Lower lobe of right lung (tissue), 2 donors: ENCODE measurements at places on chromosomes 2 and 18.

DNA sequence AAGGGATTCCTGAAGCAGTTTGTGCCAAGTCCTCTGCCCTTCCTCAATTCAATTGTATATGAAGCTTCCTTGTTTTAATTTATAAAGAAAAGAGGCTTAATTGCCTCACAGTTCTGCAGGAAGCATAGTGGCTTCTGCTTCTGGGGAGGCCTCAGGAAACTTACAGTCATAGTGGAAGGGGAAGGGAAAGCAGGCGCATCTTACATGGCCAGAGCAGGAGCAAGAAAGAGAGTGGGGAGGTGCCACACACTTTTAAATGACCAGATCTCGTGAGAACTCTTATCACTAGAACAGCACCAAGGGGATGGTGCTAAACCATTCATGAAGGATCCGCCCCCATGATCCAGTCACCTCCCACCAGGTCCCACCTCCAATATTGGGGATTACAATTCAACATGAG lies 114.2 kb downstream of the SGPP2 start:
- DNase-seq: no peak

- no peak for DNase-seq
Observed at GRCh38 chr2:239407112-239407511, 6.3 kb upstream of the HDAC4 start.

GRCh38 chr2:230589497-230590015 lies 123.1 kb upstream of the CAB39 start:
- no peak for DNase-seq

DNA sequence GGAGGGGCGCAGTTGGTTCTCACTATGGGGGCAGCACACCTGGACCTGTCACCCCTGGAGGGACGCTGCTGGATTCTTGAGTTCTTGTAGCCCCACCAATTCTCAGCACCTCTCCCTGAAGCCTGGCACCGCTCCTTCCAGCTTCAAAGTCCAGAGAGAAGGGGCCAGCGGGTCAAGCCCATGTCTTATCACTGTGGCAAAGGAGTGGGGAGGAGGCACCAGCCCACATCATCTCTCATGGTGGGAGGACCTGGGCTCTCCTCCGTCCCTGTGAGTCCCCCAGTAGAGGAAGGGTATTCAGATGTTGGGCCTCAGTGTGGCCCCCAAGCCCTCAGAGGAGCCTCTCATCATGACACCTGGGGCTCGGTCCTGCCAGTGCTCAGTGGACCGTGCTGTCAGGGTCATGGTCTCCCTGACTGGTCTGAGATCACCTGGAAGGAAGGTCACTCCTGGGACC lies 67.4 kb downstream of the HS1BP3 start:
- no peak for DNase-seq

DNA sequence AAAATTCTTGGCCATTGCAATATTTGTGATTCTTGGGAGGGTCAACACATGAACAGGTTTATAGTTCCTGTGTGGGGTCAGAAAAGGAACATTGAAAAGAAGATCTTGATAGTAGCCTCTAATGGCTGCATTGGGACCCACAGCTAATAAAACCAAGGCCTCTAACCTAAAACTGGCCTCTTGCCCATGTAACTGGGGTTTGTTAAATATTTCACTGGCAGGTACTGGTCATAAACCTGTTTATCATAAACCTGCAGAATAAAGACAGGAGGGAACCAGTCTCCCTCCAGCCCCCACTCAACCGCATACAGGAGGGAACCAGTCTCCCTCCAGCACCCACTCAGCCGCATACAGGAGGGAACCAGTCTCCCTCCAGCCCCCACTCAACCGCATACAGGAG lies 125.3 kb downstream of the PXDN start:
- no peak for DNase-seq

- no peak for DNase-seq
Observed at GRCh38 chr18:74497778-74498177, 1.6 kb downstream of the CNDP2 start.

DNA sequence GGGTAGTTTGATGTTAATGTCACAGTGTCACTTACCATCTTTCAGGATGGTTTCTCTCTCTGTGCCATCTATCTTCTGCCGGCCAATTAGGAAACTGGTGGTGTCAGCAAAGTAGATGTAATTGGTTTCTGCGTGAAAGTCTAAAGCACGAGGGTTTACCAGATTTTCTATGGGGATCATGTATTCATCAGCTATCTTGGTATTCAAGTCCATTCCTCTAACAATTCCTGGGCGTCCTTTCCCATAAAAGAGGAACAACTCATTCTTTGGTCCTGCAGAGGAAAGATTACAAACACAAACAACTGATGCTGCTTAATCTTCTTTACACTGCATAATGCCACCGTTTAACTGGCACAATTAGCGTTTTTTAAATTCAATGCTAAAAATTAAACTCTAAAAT lies 1081.9 kb downstream of the LRP1B start:
- no peak for DNase-seq

DNA sequence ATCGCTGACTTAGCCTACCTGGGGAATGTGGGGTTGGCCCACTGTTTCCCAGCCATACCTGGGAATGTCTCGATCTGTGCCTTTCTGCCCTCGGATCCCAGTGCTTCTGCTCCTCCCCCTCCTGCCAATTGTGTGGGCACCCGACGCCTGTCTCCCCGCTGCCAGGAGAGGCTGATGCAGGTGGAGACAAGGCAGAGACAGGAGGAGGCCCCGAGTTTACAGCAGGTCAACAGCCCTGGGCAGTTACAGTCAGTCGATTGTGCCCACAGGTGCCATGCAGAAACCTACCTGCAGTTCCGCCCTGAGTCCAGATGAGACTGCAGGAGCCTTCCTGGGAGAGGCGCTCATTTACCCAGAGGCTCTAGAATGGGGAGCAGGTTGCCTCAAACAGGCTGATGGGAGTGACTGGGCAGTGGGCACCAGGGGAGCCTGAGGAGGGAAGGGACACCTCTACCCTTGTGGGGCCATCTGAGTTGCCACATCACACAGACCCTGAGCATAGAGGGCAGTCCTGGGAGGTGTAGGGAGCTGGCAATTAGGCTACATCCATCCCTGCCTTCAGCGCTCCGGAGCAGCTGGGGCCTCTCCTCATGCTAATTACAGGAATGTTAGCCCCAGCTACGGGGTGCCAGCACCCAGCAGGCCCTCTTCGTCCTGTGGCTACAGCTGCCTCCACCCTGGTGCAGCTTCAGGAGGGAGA lies 300.1 kb downstream of the NDUFA10 start:
- peak; percentile 9 for DNase-seq

GRCh38 chr18:13284330-13285027 lies 65.9 kb downstream of the LDLRAD4 start:
- DNase-seq: no peak

- peak; percentile 66 for DNase-seq
Observed at GRCh38 chr2:168336786-168337388, 89.5 kb upstream of the STK39 start.

DNA sequence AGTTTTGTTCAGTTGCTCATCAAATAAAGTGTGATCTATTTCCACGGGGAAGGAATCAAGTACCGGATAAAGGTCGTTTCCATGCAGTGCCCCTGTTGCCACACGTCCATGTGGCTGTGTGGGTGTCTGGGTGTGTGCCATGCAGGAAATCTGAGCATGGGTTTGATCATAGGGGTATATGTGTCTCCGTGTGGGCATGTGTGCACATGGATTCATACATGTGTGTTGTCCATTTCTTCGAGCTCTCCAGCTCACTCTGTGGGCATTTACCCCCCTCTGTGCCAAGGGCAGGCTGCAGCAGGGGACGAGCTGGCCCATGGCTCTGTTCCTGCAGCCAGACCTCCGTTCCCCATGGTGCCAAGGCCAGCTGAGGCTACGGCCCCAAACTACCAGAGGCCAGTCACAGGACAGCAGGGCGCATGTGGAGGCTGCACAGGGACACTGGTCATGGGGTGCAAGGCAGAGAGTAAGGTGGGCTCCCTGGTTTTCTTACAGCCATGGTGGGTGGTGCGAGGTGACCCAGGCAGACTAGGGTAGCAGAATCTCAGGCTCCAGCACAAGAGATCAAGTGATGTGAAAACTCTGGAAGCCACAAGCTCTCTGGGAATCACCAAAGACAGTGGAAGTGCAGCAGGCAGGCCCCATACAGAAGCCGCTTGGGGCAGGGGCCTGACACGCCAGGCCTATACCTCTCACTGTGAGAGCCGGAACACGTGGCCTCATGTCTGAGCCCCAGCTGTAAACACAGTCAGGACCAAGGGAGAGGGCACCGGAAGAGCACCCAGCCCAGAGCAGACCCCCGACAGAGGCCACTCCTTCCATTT lies 66.4 kb upstream of the RAB6C start:
- DNase-seq: no peak

- DNase-seq: no peak
Observed at GRCh38 chr2:43059183-43059897, 167.1 kb downstream of the ZFP36L2 start.

- DNase-seq: no peak
Observed at GRCh38 chr2:212959471-212960117, 191.8 kb downstream of the IKZF2 start.

DNA sequence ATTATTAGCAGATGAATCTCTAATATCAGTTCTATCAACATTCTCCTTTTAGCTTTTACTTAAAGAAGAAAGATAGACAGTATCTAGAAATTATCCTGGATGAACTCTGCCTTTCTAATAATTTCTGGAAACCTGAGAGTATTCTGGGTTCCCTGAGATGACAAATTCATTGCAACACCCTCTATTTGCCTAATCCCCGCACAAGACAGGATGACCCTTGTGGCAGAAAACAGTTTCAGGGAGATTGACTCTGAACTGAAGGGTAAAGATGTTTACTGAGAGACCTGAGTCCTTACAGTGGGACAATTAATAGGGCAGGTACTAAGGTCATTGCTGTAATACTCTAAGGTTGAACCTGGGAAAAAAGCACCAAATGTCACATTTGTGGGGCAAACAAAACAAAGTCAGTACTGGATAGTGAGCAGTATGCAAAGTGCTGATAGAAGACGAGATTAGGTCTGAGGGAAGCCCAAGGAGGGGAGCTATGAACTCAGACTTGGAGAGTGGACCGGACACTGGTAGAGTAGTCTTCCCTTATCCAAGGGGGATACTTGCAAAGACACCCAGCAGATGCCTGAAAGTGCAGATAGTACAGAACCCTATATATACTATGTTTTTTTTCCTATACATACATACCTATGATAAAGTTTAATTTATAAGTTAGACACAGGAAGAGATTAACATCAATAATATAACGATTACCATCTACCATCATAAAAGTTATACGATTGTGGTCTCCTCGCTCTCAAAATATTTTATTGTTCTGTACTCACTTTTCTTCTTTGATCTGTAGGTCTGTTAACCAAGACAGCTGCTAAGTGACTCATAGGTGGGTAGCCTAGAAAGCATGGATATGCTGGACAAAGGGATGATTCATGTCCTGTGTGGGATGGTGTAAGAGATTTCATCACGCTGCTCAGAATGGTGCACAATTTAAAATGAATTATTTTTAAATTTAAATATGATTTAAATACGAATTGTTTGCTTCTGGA lies 148.3 kb upstream of the KLHL14 start:
- no peak for DNase-seq
